ENCODE measurements at places on chromosomes 5 and 9. TPM values are rescaled to one million over a fixed set of nuclear protein-coding genes. Genes with fewer than 3 reads are reported as not detected.

The DCTN3 gene
- 72.7 TPM for total RNA-seq

The TEX48 gene
- not detected for total RNA-seq

The FOXE1 gene
- not detected for total RNA-seq

- no peak for DNase-seq
These were observed 634.2 kb downstream of the BNC2 start for GRCh38 chr9:16236311-16236710.

GRCh38 chr5:121421646-121422045 is 430.0 kb upstream of the FTMT start:
- DNase-seq: no peak

- DNase-seq: peak; percentile 53
These were observed 18.5 kb downstream of the TPPP start for GRCh38 chr5:674630-675011.

DNA sequence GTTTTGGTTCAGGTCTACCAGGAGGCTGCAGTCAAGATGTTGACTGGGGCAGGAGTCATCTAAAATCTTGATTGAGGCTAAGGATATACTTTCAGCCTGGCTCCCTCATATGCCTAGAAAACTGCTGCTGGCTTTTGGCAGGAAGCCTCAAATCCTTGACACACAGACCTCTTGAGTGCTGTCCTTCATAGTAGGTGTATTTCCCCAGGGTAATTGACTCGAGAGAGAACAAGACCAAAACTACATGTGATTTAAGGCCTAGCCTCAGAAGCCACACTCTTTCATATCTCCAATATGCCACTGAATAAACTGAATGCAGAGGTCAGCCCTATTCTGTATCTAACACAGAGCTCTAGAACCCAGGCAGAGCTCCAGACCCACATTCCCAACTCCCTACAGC is 402.3 kb upstream of the ADAMTS16 start:
- no peak for DNase-seq

DNA sequence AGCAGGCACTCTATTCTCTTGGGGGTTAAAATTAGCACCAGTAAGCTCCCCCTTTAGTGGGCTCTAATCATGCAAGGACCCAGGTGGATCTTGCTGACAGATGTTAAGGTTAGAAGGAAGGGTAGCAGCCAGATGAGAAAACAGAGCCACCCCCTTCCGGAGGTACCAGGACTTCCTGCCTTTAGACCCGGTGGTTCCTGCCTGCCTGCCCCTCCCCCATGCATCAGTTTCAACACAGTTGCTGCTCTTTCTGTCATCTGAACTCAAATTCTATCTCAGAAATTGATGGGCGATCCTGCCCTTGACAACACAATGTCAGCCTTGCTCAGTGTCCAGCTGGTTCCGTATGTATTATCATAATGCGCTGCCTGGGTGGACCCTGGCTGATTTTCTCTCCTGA is 287.3 kb downstream of the EBF1 start:
- DNase-seq: no peak

GRCh38 chr5:17343675-17344074 is 126.2 kb downstream of the BASP1 start:
- peak; percentile 33 for DNase-seq

DNA sequence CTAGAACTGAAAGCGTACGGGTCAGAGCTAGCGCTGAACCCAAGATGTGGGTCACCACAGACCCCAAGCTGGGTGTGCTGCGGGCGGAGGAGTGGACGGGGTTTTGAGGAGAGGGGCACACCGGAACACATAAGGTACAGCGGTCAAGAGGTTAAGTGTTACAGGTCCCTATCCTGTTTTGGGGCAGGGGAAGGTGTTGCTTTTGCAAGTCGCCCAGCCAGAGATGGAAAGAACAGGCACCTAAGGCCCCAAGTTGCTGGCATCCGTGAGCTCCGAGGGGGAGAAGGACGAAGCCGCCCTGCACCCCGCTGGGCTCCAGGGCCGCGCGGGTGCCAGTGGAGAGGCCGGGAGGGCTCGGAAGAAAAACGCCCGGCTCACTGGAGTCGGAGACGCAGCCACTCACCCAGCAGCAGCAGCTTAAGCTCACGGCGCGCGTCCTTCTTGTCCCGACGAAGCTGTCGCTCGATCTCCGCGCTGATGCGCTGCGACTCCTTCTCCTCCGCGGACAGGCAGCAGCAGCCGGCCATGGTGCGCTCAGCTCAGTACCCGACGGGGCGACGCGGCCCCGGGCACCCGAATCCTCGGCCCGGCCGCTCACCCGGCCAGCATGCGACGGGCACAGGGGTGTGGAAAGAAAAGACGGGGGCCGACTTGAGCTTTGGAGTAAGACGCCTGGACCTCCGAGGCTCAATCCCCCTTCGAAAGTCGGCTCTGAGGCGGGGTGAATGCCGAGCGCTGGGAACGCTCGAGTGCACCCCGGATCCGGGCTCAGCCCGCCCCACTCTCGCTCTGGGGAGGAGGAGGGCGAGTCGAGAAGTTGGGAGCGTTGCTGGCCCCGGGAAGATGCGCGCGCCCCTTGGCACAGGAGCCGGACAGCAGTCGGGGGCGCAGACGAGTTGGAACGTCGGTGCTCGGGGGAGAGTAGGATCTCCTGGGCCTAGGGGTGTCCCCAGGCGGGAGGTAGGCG is 572 bp downstream of the GNA14 start:
- peak; percentile 27 for DNase-seq

DNA sequence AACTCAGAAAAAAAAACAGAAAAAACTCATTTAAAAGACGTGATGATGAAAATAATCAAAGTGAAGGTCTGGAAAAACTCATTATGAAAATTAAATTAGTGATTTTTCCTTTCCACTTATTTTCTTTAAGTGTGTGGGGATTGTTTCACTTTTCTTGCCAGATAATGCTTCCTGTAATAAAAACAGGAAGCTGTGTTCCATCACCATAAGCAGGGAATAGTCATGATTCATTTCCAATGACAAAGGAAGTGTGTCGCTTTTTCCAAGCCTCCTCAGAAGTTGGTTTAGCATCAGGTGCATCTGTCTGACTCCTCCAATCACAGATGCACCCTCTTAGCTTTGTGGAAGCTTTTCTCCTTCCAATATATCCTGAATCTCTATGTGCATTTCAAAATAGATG is 2068.7 kb downstream of the MAT2B start:
- DNase-seq: no peak

GRCh38 chr9:33913541-33913940 is 96.6 kb downstream of the UBE2R2 start:
- no peak for DNase-seq

DNA sequence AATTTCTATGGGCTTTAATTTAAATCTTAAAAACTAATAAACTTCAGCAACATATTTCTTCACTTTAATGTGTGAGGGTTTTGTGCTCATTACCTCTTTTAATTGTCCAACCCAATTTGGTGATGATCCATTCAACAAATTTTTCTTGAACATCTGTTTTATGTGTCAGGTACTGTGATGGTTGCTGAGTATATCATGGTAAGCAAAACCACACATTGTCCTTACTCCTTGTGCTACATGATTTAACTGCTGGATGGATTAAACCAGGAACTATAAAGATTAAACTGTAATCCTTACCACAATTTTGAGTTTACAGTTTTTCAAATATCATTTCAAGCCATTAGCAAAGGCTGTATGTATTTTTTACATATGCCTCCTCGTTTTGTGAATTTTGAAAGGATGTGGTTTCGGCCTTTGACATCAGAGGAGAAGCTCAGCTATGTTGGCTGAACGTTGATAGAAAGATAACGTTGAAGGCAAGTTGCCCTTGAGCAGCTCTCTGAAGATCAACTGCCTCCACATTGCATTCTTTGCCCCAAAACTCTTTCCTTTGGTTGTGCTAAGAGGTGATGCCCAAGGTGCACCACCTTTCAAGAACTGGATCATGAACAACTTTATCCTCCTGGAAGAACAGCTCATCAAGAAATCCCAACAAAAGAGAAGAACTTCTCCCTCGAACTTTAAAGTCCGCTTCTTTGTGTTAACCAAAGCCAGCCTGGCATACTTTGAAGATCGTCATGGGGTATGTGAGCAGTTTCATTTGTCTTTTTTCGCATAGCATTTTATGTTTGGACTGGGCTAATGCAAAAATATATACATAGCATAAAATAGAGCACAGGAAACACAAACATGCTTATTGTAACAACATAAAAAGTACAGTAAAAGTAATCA is at the start of gene ITK:
TSS of gene ITK (plus strand) at position 467 of the 891 bp plus-strand sequence. CDS start at position 605, 138 bp downstream.
- no peak for DNase-seq

DNA sequence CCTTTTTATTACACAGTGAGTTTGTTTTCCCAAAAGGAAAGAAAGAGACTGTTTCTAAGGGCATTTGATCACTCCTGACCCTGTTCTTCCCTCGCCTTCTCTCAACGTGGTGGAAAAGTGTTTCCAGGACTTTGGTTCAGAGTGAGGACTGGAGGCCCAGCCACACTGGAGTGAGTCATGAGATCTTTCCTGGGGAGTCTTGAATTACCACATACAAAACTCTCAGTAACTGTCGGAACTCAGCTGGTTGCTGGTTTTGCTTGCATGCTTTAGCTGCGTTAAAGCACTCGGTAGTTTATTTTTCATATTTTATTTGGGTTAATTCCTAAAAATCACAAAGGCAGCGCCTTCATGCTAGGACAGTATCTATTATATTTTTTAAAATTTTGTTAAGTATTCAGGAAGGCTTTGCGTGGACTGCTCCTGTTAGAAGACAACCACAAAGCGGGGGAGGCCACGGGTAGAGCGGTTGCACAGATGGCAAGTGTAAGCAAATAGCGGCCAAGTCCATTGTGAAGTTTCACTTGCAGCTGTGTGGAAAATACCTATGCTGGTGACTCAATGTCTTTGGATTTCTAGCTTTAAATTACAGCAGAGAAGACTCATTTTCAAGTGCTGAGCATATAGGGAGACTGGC is 77.7 kb downstream of the ARSB start:
- no peak for DNase-seq

DNA sequence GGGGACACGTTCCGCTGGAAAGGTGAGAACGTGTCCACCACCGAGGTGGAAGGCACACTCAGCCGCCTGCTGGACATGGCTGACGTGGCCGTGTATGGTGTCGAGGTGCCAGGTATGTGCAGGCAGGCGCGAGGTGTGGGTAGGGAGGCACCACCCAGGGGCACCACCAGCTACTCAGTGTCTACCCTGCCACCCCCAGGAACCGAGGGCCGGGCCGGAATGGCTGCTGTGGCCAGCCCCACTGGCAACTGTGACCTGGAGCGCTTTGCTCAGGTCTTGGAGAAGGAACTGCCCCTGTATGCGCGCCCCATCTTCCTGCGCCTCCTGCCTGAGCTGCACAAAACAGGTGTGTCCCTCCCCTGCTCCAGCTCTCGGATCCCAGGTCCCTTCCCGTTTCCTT is 15.1 kb downstream of the SLC27A4 start:
- no peak for DNase-seq

DNA sequence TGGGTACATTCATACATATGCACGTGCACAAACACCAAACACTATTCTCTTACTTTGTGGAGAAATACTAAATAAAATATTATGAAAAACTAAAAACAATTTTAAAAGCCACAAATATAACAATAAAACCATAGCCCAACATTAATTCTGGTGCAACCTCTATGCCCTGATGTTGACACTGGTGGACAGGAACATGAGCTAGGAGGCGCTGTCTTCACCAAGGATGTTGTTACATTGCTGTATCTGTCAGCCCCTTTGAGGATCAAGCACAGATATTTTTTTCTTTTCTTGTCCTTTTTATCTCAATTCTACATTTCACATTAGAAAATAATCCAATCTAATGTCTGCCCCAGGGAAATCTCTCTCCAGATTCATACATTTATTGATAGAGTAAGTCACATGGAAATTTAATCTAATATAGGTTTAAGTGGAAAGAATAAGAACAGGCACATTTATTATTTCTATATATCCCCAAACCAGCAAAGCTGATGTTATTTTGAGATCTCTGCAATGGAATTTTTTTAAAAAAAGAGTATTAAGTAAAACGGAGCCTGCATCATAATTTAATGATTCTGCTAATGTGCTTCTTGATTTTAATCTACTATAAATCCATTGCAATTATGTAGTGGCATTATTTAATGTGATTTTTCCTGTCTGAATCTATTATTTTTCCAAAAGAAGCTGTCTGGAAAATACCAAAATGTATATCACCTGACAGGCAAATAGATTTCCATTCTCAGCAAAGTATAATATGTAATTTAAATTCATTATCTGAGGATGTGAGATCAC is 716.5 kb downstream of the MTRR start:
- no peak for DNase-seq

DNA sequence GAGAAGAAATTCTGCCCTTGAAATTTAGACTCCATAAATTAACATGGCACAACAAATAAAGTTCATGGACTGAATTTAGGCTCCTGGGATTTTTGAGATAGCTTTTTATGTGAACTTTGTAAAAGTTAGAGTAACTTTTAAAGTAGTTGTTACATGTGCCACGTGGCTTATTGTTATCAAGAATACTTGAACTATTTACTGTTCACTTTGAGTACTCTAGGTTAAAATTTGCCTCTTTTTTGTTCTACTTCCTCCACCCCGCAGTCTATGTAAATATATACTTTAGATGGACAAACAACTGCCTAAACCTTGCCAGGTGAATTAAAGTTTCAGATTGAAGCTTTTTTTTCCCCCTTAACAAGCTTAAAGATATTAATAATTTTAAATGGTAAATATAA is 457.9 kb downstream of the RAB3C start:
- DNase-seq: no peak

Data from HT-29 (cell line).